ENCODE measurements at places on chromosomes 13 and 19.
A peak's percentile ranks its signal among the peaks of the same experiment; 100 is the strongest.

- no peak for DNase-seq
Measured at GRCh38 chr13:30181888-30182651, 125.3 kb downstream of the KATNAL1 start.

- DNase-seq = no peak
Measured at GRCh38 chr19:35061583-35062373, 20.3 kb downstream of the HPN start.

DNA sequence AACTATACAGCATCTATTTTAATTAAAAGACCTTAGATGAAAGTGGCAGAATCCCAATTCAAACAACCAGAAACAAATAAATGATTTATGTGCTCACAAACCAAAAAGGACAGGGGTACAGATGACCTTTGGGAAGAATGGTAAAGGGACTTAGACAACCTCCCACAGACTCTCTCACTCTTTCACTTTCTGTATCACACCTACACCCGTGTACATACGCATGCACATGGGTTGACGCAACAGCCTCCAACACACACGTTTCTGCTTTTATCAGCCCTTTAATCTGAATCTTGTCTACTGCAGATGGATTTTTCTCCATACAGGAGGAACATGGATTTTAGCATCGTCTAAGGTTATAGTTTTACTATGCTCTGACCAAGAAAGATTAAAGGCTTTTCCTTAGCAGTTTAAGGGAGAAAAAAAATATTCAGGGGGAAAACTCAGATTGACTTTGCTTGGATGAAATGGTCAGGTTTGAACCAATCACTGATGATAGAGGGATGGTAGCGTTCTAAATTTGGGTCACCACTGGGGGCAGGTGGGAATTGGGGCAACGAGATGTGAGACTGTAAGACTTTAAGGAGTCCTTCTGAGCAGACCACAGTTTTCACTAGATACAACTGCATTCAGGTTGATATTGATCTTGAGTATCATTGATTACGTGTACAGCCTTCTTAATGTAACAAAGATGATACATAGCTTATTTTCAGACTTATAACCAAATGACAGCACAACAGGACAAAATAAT is 166.1 kb downstream of the ITGBL1 start:
- DNase-seq = no peak

DNA sequence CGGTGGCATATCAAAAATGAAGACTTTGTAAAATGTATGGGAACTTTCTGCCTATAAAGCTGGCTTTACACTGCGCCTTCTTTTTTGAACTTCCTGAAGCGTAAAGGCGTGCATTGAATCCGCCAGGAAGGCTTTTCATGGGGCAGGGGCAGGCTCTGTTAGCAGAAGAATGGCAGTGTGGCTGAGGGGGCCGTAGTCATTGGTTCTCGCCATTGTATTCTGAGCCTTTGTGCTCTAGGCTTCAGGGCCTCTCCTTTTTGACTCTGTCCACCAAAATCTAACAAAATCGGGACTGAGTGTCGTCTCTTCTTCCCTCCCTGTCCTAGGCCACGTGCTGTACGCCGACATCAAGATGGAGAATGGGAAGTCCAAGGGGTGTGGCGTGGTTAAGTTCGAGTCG is 14.1 kb downstream of the PRAM1 start:
- no peak for DNase-seq

- no peak for DNase-seq
Measured at GRCh38 chr19:45104658-45105349, 11.8 kb downstream of the PPP1R37 start.

- DNase-seq = no peak
Measured at GRCh38 chr13:59677966-59678814, 485.5 kb downstream of the DIAPH3 start.

GRCh38 chr19:4058693-4059452 is 7.8 kb downstream of the ZBTB7A start:
- DNase-seq = no peak

DNA sequence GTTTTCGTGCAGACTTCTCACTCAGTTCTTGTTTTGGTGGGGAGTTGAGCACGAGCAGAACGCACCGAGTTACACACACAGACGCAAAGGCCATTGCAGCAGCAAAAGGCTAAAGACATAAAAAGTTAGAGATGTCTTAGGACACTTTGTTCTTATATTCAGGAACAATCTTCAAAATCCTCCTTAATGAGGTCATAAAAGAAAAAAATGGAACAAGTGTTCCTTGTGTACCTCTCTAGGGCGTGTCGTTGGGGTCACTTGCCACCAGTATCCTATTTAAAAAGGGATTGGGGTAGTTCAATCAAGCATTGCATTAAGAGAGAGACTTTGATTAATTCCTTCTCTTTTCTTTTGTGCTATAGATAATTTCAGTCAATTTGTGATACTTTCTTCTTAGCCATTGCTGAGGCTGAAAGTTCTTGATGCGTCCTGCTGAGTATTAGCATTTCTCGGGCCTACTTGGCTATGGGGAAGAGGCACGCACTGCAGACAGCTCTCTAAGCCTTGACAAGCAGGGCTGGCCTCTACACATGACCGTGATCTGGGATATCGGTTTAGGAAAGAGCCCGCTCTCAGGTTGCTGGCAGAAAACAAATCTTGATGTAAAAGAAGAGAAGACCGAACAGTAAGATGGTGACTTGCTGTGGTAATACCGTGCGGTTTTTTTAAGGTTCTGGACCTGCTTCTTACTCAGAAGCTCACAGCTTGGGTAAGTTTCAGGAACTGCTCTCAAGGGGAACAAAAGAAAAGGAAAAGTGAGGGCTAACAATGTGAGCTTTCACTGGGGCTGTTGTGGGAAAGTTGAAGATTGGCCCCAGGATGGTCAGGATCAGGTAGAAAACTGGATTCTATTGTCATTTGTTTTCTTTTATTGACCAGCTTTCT is 223.6 kb downstream of the TM9SF2 start:
- DNase-seq = no peak

GRCh38 chr13:74005320-74006157 is 128.7 kb downstream of the KLF12 start:
- DNase-seq = no peak

GRCh38 chr13:48653472-48653939 is at the start of gene CYSLTR2:
Gene CYSLTR2 (plus strand): TSS chr13:48653929. CDS start chr13:48706818, 52,889 bp downstream.
- DNase-seq = peak; percentile 33

GRCh38 chr13:114249077-114249476 is 14.4 kb downstream of the CDC16 start:
- no peak for DNase-seq

DNA sequence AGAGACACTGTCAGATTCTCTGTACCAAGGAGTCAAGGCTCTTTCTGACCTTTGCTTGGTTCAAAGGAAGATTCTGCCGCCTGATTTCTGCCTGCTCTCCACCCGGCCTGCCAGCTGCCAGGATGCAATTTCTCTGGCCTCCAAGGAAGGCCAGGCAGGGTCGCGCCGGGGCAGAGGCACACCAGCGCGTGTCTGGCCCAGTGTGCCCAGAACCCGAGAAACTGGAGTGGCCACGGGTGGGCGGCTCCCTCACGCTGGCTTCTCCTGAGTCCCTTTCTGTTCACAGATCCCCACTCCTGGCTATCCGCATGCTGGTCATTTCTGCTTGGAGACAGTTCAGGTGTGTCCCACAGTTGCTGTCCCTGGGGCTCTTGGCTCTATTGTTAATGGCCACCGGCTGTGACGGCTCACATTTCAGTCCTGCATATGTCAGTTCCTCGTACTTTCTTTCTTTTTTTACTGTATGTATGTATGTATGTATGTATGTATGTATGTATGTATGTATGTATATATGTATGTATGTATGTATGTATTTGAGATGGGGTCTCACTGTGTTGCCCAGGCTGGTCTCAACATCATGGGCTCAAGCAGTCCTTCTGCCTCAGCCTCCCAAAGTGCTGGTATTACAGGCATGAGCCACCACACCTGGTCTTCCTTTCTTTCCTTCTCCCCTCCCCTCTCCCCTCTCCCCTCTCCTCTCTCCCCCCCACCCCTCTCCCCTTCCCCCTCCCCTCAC is 16.9 kb downstream of the TMPRSS9 start:
- DNase-seq = no peak

DNA sequence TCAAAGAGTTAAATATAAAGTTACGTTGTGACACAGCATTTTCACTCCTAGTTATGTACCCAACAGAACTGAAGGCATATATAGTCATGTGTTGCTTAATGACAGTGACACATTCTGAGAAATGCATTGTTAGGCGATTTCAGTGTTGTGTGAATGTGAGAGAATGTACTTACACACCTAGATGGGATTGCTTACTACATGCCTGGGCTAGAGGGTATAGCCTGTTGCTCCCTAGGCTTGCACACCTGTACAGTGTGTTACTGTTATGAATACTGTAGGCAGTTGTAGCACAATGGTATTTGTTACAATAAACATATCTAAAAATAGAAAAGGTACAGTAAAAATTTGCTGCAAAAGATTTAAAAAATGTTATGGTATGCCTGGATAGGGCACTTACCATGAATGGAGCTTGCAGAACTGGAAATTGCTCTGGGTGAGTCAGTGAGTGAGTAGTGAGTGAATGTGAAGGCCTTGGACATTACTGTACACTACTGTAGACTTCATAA is 89.2 kb downstream of the DHRS12 start:
- DNase-seq = no peak

- DNase-seq = no peak
Measured at GRCh38 chr13:19927117-19927748, 31.3 kb upstream of the ZMYM2 start.

DNA sequence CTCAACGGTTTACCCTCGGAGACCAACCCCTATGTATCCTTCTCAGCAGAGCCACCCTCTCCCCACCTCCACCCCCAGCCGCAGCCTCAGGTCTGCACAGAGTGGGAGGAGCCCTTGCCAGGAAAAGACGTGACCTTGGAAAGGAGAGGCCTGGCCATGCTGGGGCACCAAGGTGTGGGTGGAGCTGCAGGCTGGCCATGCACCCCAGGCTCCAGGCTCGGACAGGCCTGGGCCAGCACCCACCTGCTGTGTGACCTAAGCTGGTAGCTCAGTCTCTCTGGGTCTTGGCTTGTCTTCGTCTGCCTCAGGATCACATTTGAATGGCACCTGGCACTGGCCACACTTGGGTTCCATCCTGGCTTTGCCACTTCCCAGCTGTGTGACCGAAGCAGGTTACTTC is 29.5 kb downstream of the CCDC8 start:
- DNase-seq = no peak

GRCh38 chr19:1967087-1967608 is 26.2 kb downstream of the CSNK1G2 start:
- DNase-seq = no peak

DNA sequence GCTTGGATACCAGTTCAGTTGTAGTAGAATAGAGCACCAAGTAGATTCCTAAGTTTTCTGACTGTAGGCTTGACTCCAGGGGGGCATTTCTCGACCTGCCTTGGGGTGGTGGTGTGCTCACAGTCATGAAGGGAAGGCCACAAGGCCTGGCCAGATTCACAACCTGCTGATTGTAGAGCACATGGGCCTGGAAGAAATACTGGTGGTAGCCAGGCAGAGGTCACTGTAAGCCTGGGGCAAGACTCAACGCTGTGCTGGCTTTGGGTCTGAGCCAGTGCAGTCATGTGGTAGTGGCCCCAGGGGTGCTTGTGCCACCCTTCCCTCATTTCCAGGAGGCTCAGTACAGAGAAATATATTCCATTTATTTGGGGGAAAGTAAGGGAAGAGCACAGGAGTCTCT is 832.3 kb upstream of the SLC10A2 start:
- no peak for DNase-seq

DNA sequence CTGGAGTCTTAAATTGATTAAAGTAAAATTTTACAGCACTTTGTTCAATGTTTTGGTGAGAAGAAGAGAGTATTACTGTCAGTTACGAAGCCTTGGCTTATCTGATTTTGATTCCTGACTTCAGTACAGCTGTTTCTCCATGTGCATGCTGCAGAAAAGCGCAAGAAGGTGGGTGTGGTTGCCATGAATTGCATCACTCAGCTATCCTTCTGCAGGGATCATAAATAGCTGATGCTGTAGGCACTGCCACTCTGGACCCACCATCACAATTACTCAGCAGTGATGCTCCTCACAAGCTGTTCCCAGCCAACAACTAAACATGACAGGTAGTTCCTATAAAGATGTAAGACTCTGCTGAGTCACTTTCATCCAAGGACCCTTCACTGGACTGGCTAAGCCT is 321.2 kb downstream of the IRS2 start:
- DNase-seq = no peak

DNA sequence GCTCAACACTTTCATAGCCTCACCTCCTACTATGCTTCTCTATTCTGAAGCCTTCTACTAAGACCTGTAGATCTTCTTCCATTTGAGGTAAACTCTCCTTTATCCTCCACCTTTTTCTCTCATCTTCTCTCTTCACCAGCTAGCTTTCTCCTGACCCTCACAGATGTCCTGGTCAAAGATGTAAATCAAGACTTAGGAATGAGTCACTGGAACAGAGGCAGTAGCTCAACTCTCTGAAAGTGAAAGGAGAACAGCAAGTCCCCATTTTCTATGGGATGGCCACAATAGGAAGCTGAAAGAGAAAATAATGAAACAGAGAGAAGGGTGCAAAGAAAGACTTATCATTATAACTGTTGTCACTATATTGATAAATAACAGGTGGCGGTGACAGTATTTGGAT is 86.1 kb upstream of the DOCK9 start:
- DNase-seq = no peak

DNA sequence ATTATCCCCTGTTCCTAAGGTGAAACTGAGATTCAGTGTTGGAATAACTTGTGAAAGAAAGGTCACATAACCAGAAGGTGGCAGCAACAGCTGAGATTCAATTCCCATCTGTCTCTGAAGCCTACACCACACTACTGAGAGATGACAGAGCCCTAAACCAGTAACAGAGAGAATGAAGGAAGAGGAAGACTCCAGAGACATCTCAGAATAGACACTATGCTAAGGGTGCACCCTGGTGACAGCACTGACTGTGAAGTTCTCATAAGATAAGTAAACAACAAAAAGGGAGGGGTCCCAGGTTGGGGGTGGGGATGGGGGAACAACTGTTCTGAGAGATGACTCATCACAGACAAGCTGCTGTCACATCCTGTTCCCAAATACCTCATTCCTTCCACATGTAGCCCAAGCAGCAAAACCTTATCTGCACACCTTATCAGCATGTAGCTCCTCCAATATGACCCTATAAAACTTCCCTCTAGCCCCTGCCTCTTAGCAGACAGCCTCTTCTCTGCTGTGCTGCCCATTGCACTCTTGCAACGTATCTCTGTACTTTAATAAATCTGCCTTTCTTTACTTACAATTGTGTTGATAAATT is 46.5 kb downstream of the UTP14C start:
- DNase-seq = no peak

DNA sequence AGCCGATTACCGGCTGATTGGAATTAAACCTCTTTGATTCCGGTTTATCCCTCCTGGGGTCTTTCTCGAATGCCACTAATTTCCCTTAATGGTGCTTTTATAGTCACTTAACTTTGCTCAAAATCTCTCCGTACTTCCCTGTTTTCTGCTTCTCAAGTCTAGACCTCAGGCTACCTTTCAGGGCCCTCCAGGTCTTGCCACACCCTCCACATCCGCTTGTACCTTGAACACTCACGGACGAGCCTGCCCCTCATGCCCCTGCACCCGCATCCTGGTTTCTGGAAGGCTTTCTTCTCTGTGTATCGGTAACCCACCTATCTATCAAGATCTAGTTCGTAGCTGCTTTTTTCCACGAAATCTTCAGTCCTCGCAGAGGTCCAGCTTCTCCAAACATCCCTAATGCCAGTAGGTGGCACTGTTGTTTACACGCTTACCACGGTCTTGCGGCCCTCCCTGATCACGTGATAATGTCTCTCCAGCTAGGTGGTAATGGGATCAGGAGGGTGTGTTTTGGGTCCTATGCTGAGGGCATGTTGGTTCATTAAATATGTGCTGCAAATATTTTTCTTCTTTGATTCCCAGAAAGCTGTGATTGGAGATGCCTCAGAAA is 13.8 kb downstream of the ATP12A start:
- peak; percentile 13 for DNase-seq

Measured in T-helper 1 cell (primary cell).